ENCODE measurements at places on chromosomes 7 and 10.

- peak; percentile 58 for DNase-seq
Measured at GRCh38 chr10:5684971-5685763, 529 bp downstream of the TASOR2 start.

GRCh38 chr7:19617901-19618300, 90.9 kb downstream of the POLR1F start:
- no peak for DNase-seq

DNA sequence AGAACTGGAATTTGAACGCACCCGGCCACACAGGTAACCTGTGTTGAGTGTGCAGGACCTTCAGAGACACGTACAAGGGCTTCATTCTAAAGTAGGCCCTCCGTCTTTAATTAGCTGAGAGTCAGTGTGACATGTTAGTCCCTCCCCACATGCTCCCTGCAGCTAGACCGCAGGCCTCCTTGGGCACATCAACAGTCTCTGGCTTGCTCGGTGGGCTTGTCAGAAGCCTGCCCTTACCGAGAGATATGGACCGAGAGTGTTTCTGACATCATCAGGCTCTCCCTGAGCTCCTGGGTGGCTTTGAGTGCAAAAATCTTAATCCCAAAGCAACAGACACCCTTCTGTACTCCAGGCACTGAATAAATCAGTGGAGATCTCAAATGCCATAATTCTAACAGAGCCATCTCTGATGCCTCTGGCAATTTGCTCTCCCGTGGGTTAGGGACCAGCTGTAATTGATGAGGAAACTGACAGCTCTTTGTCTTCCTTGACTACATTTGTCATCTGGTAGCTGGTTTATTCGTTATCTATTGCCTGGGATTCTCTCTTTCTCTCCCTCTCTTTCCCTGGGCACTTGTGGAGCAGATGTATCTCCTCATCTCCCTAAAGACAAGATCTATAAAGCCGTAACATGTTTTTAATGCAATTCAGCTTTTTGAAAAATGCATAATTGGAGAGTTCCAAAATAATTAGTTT, 850.6 kb downstream of the TYW1 start:
- no peak for DNase-seq

- DNase-seq = no peak
Measured at GRCh38 chr7:45219130-45219529, 61.5 kb downstream of the RAMP3 start.

GRCh38 chr7:1033546-1034145, 10.7 kb upstream of the GPR146 start:
- DNase-seq = no peak

DNA sequence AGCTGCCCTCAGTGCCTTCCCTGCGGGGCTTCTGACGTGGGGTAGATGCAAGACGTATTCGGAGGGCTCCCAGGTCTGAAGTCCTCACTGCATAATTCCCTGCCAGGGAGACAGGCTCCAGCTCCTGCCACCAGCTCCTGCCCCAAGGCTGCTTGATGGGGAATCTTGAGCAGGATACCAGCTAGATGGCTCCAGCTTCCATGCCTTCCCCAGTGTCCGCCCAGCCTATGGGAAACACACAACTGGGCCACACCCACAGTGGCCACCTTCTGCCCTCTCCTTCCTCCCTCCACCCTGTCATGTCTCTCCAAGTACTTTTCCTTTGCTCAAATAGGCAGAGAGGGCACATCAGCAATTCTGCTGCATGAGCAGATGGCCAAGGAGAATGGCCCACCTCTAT, 95.8 kb downstream of the PARP12 start:
- DNase-seq = no peak

DNA sequence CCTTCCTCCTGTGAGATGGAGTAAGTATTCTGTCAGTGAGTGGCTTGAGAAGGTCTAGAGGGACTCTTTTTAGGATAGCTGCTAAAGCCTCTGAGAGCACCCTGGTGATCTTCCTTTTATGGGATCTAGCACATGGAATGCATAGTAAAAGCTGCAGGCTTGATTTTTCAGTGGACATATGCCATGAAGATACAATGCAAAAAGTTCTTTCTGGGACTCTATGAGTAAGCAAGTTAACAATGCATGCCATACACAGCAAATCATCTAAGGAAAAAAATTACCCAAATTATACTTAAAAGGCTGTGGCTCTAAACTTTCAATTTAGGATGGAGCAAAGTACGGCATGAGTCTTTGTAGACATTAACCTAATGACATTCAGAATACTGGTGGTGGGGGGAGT, 154.5 kb downstream of the SGMS1 start:
- DNase-seq = no peak

DNA sequence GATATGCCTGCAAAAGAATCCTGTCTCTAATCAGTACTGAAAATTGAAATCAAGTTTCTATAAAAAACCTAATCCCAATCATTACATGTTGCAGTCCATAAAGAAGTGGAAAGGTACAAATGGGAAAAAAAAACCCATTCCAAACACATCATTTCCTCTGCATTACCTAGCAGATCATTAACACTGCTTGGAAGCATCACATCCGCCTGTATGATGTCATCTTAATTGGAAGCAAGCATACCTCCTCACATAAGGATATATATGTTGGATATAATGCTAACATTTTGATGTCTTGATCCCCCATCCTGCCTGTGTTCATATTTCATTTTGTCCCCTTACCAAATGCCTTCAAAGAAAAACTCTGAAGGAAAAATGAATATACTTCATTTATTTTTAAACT, 241.3 kb upstream of the AOAH start:
- DNase-seq = no peak

GRCh38 chr7:100122067-100122466, 2.6 kb downstream of the CNPY4 start:
- DNase-seq = no peak

- DNase-seq = peak; percentile 47
Measured at GRCh38 chr7:5679813-5680473, 101.5 kb downstream of the RNF216 start.

- no peak for DNase-seq
Measured at GRCh38 chr7:85561706-85562105, 374.9 kb upstream of the SEMA3D start.

GRCh38 chr10:75103881-75104686, 7.4 kb upstream of the SAMD8 start:
- DNase-seq = no peak

DNA sequence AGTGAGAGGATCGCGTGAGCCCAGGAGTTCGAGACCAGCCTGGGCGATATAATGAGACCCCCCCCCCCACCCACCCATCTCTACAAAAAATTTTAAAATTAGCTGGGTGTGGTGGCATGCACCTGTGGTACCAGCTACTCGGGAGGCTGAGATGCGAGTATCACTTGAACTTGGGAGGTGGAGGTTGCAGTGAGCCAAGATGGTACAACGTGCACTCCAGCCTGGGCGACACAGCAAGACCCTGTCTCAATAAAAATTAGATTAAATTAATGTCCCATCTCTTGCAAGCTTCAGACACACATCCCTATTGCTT, 391 bp upstream of the PROSER2 start:
- DNase-seq = no peak

GRCh38 chr10:126061526-126061925, 165.2 kb downstream of the FANK1 start:
- DNase-seq = no peak

DNA sequence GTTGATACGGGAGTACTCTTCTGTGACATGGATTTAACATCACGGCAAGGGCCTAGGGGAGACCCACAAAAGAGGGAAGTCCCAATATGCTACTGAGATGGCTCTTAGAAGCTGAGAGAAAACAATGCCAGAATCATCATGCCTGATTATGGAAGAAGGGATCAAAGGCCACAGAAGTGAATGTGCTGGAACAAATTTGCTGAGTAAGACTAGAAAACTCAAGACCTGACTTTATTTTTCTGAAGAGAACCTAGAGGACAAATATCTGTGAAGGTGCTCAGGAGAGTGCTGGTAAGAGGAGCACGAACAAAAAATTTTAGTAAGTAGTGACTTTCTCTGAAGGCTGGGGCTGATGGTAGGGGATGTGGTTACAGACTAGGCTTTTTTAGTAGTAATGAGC, 277.0 kb downstream of the ZEB1 start:
- no peak for DNase-seq

GRCh38 chr10:70943841-70944466, 55.6 kb upstream of the PCBD1 start:
- DNase-seq = no peak

DNA sequence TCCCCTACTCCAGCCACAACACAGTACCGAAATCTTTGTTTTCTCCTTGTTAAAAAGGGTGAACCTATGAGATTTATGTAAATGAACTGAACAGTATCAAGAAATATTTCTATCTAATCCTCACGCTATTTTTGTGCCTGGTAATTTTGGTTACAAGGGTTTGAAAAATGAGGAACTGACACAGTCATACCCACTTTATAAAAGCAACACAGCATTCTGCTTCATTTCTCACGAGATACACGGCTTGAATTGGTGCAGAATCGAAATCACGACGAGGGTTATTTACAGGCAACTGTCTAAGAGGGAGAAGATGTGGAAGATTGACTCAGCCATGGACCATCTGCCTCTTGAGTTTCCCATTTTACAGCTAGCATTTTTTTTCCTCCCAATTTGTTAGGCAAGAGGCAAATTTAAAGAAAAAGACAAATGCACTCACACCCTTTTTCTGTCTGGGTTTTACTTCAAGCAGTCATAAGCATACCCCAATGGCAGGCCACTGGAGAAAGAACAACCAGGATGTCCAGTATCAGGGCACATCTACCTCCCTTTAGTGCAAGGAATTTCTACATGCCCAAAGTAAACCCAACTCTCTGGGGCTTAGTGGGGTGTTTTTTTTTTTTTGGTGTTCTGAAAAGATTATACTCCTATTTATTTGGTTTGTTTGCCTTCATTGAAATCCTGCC, 108.1 kb downstream of the ITGB8 start:
- DNase-seq = no peak

- DNase-seq = peak; percentile 61
Measured at GRCh38 chr7:12715372-12716133, 28.1 kb downstream of the ARL4A start.

GRCh38 chr7:74061840-74062539, 21.6 kb upstream of the LIMK1 start:
- peak; percentile 93 for DNase-seq

DNA sequence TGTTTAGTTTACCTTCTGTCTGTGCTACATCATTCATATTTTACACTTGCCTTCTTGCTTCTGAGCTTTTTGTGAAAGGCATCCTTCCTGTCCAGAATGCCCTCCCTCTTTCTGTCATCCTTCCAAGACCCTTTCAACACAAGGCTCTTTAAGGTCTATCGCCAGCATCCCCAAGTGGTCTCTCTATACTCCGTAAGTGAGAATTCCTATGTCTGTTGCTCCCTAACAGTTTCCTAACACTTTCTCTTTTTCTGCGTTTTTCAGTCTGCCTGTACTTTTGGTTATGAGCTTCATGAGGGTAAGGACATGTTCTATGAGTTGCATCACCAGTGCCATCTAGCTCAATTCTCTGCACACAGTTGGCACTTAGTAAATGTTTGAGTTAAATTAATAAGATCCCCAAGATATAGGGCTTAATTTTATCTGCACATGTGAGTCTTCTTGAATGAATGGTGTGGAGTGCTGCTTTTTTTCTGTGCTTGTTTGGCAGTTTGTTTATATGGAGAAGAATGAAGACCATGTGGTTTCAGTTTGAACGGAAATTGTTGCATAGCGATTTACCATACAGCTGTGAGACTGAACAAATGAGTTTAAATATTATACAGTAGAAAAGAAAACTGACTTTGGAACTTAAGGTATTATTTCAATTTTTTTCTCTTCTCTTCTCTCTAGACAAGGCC, 29.4 kb downstream of the RABGEF1 start:
- no peak for DNase-seq

DNA sequence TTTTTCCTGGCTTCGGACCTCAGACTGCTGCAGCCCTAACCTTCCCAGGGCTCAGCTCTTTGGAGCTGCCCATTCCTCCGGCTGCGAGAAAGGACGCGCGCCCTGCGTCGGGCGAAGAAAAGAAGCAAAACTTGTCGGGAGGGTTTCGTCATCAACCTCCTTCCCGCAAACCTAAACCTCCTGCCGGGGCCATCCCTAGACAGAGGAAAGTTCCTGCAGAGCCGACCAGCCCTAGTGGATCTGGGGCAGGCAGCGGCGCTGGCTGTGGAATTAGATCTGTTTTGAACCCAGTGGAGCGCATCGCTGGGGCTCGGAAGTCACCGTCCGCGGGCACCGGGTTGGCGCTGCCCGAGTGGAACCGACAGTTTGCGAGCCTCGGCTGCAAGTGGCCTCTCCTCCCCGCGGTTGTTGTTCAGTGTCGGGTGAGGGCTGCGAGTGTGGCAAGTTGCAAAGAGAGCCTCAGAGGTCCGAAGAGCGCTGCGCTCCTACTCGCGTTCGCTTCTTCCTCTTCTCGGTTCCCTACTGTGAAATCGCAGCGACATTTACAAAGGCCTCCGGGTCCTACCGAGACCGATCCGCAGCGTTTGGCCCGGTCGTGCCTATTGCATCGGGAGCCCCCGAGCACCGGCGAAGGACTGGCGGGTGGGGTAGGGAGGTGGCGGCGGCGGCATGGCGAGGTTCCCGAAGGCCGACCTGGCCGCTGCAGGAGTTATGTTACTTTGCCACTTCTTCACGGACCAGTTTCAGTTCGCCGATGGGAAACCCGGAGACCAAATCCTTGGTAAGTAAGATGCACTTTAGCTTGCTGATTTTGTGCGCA, at the start of gene PLXDC2:
PLXDC2 (plus strand) TSS at position 22 of the 820 bp plus-strand sequence.
- peak; percentile 59 for DNase-seq

DNA sequence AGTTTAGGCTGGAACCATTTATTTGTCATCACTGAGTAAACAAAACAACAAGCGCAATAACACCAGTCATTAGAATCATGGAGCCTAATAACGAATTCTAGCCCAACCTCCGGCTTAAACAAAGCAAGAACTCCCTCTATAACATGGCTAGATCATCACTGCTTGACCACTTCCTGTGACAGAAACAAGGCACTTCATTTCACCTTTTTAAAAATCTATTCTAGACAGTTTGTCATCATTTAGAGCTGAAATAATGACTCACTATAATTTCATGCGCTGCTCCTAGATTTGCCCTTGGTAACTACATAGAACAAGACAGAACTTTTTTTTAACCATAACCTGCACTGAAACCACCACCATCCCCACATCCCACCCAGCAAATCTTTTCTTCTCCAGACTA, 81.3 kb downstream of the OSBPL3 start:
- no peak for DNase-seq
